ENCODE measurements at places on chromosomes 7 and 10.
A peak's percentile ranks its signal among the peaks of the same experiment; 100 is the strongest.

DNA sequence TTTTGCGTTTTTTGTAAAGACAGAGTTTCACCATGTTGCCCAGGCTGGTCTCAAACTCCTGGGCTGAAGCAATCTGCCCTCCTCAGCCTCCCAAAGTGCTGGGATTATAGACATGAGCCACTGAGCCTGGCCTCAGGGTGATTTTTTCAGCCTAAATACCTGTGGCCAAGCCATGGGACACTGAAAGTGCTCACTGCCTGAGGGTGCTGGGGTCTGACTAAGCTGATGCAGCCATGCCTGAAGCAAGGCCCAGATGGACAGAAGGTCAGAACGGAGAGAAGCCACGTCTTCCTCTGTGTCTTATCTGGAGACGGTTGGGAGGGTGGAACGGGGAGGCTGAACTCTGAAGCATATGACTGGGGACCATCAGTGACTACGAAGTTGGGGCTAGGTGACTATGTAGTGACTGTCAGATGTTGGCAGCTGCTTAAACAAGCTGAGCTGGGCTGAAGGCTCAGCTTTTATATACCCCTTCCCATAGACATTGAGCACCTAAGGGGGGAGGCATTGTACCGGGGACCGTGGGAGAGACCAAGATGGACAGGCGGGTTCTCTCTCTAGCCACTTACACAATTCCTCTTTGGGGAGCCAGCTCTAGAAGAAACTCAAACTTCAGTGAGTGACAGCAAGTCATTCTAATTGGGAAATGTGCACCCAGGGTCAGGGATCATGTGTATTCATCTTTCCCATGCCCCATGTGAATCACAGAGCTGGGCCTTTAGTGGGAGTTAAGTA, 73.3 kb upstream of the HABP2 start:
- no peak for DNase-seq

GRCh38 chr7:88635149-88635548, 124.4 kb upstream of the ZNF804B start:
- no peak for DNase-seq

DNA sequence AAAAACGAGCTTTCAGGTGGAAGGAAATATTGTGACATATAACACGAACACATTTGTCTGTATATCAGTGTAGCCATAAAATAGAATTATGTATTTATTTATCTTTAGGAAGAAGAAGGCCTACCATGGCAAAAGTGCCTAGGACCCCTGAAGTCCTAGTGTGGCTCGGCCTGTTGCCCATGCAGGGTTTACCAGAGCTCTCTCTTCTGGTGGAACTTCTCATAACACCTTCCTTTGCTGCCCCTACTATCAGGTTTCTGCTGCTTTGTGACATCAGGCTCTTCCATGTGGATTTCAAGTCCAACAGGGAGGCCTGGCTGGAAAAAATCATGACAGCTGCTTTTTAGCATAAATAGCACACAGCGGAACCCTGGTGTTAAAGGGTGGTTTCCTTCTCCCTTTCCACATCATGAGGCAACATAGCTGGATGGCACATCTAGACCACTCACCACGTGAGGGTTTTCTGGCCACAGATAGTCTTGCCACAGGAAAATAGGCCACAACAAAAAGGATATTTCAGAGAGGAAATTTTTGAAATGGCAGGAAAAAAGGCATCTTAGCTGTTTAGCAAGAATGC, 44.8 kb upstream of the ADO start:
- no peak for DNase-seq

DNA sequence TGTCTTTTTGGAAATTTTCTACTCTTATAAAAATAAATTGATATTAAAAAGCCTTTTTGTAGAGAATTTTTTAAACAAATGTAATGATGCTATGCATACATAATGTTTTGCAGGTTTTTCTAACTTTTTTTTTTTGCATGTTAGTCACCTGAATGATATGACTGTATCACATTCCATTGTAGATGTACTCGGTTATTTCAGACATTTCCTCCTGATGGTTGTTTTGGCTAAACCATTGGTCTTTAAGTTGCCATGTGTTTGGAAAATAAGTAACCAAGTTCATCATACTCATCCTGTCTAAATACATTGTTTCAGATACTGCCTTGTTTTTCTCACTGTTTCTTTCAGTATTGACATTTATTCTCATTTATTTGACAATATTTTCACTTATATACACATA, 25.8 kb downstream of the NHLRC2 start:
- no peak for DNase-seq

DNA sequence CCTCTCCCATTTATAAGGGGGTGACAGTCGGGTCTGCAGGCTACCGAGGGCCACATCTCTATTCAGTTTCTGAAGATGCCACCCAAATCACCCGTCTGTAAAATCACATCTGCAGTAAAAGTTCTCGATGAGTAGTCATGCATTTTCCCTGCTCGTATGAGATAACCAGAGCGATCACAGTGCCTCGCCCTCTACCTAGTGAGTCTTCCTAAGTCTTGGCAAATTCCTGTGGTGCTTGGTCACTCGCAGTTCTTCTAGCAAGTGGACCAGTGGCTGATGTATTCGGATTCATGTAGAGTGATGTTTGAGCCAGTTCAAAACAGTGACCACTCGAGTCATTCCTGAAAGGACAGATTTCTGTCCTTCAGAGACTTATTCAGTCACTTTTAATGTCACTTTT, 44.9 kb downstream of the INSYN2A start:
- DNase-seq: no peak

GRCh38 chr10:76977046-76977445, 660.6 kb downstream of the KCNMA1 start:
- DNase-seq: no peak

GRCh38 chr10:50541921-50542320, 81.8 kb downstream of the SGMS1 start:
- DNase-seq: no peak

DNA sequence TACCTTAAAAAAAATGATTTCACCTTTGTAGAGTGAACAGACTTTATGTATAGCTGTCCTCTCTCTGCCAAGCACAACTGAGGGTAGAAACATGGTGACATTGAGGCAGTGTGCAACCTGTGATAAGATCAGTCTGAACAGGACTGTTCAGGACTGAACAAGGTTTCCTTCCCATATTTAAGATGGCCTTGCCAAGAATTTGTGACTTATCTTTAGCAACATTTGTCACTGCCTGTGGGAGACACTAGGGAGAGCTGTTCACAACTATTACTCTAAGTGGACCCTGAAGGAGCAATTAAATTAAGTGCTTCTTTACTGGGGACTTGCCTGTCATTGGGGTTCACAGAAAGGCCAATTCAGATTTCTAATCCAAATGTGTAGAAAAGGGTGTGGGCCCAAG, 6.7 kb downstream of the OR13A1 start:
- no peak for DNase-seq

DNA sequence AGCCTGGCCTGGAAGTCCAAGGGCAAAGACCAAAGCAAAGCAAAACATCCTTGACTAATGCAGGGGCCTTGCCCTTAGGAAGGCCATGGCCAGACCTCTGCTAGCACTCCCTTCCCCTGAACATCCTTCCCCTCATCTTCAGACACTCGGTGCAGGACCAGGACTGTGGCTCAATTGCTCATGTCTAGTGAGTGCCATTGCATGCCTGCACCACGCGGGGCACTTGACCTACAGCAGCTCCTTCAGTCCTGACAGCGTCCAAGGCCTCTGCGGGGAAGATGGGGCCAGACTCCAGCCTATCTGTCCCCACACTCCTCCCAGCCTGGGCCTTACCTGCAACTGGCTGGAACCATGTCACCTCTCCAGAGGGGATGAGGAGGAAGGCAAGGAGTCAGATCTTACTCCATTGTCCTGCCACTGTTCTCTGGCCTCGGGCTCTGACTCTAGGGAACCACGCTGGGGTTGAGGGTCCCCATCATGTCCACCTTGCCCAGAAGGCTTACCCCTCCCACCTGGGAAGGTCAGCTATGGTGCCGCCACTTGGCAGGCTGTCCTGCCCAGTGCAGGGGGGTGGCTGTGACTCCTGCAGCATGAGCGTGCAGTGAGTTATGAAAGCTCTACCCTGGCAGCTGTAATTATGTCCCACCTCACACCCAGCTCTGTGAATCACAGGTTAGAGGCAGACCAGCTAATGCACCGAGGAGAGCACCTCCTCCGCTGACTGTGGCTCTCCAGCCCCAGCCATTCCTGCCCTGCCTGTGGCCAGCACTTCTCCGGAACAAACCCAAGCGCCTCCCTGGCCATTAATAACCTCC, 16.1 kb downstream of the DRGX start:
- no peak for DNase-seq

- DNase-seq: no peak
Observed at GRCh38 chr7:80640846-80641245, 2.4 kb downstream of the CD36 start.

- DNase-seq: no peak
Observed at GRCh38 chr7:961546-962400, 7.3 kb upstream of the ADAP1 start.

DNA sequence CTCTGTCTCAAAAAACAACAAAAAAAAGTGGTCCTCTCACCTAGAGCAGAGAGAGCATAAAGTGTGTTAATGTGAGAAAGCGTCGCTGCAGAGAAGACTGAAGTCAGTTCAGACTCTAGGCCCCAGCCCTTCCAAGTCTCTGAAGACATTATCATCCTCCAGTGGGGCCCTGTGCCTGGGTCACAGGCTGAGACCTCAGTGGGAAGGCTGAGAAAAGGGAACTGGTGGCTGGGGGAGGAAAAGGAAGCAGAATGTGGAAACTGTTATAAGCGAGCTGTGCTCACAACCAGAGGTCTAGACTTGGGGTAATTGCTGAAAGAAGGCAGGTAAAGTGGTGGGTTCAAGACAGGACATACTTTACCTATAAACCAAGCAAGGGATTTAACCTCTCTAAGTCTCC, 4.9 kb upstream of the RRP12 start:
- DNase-seq: no peak

DNA sequence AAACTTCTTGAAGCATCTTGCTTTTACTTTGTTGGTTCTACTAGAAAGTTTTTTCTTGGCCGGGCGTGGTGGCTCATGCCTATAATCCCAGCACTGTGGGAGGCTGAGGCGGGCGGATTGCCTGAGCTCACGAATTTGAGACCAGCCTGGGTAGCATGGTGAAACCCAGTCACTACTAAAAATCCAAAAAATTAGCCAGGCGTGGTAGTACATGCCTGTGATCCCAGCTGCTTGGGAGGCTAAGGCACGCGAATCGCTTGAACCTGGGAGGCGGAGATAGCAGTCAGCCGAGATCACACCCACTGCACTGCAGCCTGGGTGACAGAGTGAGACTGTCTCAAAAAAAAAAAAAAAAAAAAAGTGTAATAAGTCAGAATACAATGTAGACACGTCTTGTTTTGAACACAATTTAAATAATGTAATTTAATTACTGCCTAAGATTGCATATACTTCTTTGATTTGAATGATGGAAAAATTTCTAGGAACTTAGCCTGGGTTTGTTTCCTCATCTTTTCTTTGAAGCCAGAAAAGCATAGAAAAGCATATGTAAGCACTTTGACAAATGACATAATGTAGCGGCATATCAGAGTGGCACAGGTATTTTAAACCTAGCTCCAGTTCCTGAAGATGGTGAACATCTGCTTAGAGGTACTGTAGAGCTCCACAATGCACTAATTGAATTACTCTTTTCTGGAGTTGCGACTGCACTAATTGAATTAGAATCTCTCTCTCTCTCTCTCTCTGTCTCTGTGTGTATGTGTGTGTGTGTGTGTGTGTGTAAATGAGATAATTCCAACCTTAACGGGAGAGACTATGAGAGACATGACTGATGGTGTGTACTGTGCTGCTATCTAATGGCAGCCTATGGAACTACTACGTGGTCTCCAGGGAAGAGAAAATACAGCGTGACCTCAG, 87.8 kb downstream of the BTRC start:
- peak; percentile 33 for DNase-seq

DNA sequence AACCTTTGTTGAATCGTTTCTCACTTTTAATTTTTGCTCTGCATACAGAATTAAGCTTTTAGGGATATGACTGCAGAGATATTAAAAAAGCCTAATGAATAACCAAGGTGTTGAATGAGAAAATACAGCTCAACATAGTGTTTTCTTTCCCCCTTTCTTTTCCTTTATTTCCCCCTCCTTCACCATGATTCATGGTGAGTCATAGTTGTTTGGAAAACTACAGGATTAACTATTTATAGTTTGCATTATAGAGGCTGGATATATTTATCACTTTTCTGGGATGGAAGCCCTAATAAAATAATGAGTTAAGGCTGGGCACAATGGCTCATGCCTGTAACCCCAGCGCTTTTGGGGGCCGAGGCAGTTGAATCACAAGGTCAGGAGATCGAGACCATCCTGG, 115.0 kb downstream of the DNAJB9 start:
- no peak for DNase-seq

DNA sequence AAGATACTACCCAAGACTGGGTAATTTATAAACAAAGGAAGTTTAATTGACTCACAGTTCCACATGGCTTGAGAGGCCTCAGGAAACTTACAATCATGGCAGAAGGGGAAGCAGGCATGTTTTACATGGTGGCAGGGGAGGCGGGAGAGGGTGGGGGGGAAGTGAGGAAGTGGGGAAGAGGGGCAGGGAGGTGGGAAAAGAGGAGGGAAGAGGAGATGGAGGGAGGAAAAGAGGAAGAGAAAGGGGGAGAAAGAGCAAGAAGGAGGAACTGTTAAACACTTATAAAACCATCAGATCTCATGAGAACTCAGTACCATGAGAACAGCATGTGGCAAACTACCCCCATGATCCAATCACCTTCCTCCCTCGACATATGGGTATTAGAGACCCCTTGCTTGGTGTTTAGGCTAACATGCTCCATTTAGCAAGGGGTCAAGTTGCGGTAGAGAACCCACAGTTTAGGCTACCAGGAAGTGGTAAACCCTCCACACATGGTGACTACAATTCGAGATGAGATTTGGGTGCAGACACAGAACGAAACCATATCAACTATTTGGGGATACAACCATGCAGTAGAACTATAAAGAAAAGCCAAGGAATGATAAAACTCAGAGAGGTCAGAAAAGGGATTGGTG, 3.5 kb upstream of the LMBR1 start:
- no peak for DNase-seq

DNA sequence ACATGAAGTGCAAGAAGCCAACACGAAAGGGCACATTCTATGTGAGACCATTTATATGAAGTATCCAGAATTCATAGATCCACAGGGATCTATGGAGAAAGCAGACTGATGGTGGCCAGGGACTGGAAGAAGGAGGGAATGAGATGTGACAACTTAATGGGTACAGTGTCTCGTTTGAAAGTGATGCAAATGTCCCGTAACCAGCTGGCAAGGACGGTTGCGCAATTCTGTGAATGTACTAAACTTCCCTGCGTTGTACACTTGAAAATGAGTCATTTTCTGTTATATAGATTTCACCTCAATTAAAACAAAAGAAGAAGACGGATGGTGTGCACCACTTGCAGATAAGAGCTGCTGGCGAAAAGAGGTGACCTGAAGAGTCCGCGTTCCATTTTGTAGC, 861.1 kb downstream of the TYW1 start:
- no peak for DNase-seq

- no peak for DNase-seq
Observed at GRCh38 chr10:100744987-100745881, at the start of gene PAX2. Gene PAX2 (plus strand): TSS chr10:100745582. CDS start chr10:100746261, 679 bp downstream.

GRCh38 chr7:149166630-149167352, 19.5 kb downstream of the ZNF398 start:
- no peak for DNase-seq

DNA sequence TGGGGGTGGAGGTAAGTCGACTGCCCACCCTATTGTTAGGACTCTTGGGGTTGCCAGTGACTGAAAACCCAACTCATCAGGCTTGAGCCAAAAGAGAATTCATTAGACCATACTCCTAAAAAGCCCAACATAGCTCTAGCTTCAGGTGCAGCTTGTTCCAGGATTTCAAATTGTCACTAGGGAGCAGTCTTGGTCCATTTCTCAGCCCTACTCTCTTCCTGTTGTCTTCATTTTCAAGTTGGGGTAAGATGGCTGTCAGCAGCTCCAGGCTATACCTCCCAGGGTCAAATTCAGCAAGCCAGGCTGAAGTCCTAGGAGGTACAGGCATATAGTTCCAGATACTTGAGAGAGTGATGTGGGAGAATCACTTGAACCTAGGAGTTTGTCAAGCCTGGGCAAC, 14.9 kb upstream of the COL13A1 start:
- DNase-seq: no peak
